ENCODE measurements at places on chromosomes 1 and 21.
A peak's percentile ranks its signal among the peaks of the same experiment; 100 is the strongest.

- DNase-seq: no peak
These were observed 2.0 kb downstream of the AHDC1 start for GRCh38 chr1:27601771-27602461.

- DNase-seq: peak; percentile 89
These were observed 8.2 kb downstream of the LMNA start for GRCh38 chr1:156122519-156123355.

- DNase-seq: no peak
These were observed 233.0 kb upstream of the RAB4A start for GRCh38 chr1:229037806-229038405.

DNA sequence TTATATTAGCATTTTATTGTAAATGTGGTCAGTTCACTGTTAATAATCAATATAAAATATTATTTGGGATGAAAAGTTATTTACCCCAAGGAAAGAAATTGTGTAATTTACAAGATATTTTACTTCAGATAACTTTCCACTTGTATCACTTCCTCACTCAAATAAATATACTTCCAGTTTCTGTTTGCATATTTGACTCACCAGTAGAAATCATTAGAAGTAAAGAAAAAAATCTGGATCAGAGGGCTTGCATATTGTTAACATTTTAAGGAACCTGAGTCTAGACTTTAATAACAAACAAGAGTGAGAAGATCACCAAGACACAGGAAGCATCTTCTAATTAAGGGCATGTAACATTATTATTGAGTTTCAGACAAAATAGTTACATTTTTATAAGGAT, 347 bp upstream of the KRTAP20-4 start:
- no peak for DNase-seq

DNA sequence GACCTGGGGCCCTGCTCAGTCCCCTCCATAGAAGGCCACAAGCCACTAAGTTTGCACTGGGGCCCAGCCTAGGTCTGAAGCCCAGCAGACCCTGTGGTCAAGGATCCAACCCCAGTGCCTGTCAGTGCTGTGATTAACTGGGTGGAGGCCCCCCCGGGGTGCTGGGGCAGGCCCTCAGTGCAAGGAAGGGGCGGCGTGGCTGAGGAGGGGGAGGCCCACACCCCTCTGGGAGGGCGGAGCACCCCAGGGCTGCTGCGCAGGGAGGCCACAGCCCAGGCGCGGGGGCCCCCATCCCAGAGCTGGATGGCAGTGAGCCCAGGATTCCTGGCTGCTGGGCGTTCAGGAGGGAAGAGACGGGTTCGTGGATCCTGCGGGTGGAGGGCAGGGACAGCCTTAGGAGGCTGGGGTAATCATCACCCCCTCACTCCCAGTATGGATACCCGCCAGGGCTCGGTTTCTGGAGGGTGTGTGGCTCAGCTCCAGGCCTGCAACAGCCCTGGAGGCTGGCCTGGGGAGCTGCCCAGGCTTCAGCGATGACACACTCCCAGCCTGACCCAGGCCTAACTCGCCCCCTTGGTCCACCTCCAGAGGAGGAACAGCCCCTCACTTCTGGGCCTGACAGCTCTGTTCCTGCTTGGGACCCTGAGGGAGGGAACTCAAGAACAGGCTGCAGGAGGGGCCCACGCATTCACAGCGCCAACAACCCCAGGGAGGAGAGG, 890 bp downstream of the GJC2 start:
- DNase-seq: peak; percentile 61

- no peak for DNase-seq
These were observed 2.6 kb upstream of the RORC start for GRCh38 chr1:151834239-151834638.

- peak; percentile 99 for DNase-seq
These were observed 369.1 kb upstream of the VAMP3 start for GRCh38 chr1:7401814-7402547.

DNA sequence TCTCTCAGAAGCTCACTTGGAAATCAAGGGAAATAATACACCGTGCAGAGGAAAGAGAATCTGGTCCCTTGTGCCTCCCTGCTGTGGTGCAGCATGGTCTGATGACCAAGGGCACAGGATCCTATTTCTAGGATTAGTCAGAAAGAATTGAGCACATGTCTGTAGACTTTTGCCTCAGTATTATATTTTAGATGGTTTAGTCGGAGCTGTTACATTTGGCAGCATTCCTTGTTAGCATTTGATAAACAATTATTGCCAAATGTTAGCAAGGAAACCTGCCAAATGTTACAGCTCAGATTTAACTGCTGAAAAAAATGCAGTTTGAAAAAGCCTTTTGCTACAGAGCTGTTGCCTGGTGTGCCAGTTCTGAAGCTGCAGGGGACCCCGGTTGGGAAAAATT, 183.5 kb upstream of the DPYD start:
- DNase-seq: peak; percentile 63
